ENCODE measurements at places on chromosomes 12 and 14.

- H3K27me3 ChIP-seq: no peaks in the 10 kb centered on the region
- H3K4me3 ChIP-seq: peak overlapping the region; percentile 76
- H3K36me3 ChIP-seq: no peaks in the 10 kb centered on the region
These were observed 269.3 kb downstream of the DAD1 start for GRCh38 chr14:22319526-22320361.

GRCh38 chr12:938810-939209, 10.7 kb downstream of the RAD52 start:
- H3K36me3 ChIP-seq: peaks cover 30% of the 10 kb centered on the region
- no peaks in the 10 kb centered on the region for H3K27me3 ChIP-seq
- no peak overlapping the region for H3K27ac ChIP-seq
- no peak for DNase-seq
- peaks cover 5% of the 10 kb centered on the region for H3K4me1 ChIP-seq

GRCh38 chr14:92934196-92935085, 11.5 kb downstream of the CHGA start:
- DNase-seq: no peak
- no peak overlapping the region for H3K4me3 ChIP-seq
- H3K4me1 ChIP-seq: no peaks in the 10 kb centered on the region
- H3K27ac ChIP-seq: peak overlapping the region; percentile 43
- H3K36me3 ChIP-seq: no peaks in the 10 kb centered on the region
- H3K27me3 ChIP-seq: no peaks in the 10 kb centered on the region

DNA sequence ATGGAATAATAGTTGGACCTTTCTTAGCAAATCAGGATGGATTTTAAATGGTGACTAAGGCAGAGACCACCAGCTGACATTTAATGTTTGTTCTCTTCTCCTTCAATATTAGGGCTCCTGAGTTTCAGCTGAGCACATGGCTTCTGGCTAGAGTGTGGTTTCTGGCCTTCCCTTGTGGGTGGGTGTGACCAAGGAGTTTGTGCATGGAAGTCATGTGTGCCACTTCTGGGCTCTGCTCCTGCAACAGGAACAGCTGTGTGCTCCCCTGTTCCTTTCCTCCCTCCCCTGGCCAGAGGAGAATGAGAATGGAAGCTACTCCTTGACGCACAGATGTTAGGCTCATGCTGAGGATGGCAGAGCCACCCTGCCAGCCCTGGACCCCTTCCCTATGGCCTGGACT, 44.2 kb downstream of the CCDC175 start:
- no peak overlapping the region for H3K27ac ChIP-seq
- no peaks in the 10 kb centered on the region for H3K4me1 ChIP-seq
- H3K36me3 ChIP-seq: no peaks in the 10 kb centered on the region
- no peak overlapping the region for H3K4me3 ChIP-seq
- H3K27me3 ChIP-seq: peaks cover 13% of the 10 kb centered on the region

GRCh38 chr12:79687711-79688260, 3.0 kb downstream of the PAWR start:
- H3K27ac ChIP-seq: no peak overlapping the region
- H3K36me3 ChIP-seq: no peaks in the 10 kb centered on the region
- H3K27me3 ChIP-seq: peaks cover 53% of the 10 kb centered on the region
- peaks cover 8% of the 10 kb centered on the region for H3K4me1 ChIP-seq

GRCh38 chr14:73696466-73697400, 17.5 kb downstream of the PNMA1 start:
- H3K4me3 ChIP-seq: peak overlapping the region; percentile 69
- DNase-seq: peak; percentile 56
- H3K36me3 ChIP-seq: peaks cover 2% of the 10 kb centered on the region
- H3K4me1 ChIP-seq: peaks cover 26% of the 10 kb centered on the region
- H3K27me3 ChIP-seq: no peaks in the 10 kb centered on the region

- H3K4me1 ChIP-seq: peaks cover 4% of the 10 kb centered on the region
- no peak overlapping the region for H3K4me3 ChIP-seq
These were observed 56.4 kb upstream of the PIWIL1 start for GRCh38 chr12:130281153-130281799.

DNA sequence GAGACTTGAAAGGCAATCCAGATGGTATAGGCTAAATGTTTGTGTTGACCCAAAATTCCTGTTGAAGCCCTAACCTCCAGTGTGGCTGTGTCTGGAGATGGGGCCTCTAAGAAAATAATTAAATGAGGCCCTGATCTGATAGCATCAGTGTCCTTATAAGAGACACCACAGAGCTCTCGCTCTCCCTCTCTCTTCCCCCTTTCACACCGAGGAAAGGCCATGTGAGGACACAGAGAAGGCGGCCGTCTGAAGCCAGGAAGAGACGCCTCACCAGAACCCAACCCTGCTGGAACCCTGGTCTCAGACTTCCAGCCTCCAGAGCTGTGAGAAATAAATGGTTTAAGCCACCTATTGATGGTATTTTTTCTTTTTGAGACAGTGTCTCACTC, 87.5 kb downstream of the SCARB1 start:
- DNase-seq: no peak
- no peak overlapping the region for H3K27ac ChIP-seq
- H3K4me1 ChIP-seq: peaks cover 32% of the 10 kb centered on the region
- H3K4me3 ChIP-seq: no peak overlapping the region

GRCh38 chr14:75120541-75121291, 6.1 kb downstream of the NEK9 start:
- no peak for DNase-seq
- H3K27me3 ChIP-seq: no peaks in the 10 kb centered on the region
- peaks cover 54% of the 10 kb centered on the region for H3K36me3 ChIP-seq

DNA sequence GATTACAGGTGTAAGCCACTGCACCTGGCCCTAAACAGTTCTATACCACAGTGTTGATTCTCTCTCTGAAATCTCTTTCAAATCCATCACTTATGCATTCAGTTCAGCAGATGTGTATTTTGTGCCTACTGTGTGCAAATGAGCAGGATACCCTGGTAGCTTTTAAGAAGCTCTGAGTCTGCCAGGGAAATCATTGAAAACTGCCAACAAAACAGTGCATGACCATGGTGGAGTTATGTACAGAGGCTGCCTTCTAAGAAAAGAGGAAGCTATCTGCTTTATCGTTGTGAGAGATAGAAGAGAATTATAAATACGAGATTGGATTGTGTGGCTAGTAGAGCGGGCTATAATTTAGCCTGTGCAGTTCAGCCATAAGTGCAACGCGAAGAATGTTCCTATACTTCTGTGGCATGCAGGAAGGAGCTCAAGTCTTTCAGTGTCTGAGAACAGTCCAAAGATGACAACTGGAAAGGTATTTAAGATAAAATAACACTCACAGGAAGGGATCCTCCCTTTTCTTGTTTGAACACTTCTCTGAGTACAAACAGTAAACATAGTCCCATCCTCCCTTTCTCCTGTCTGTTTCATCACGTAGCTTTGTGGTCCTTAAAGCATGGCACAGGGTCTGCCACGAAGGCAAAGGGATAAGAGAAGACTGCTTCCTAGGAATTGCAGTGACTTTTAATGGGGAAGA, 4.3 kb downstream of the DIP2B start:
- DNase-seq: no peak
- peak overlapping the region; percentile 99 for H3K4me3 ChIP-seq
- H3K36me3 ChIP-seq: peaks cover 5% of the 10 kb centered on the region
- H3K27ac ChIP-seq: peak overlapping the region; percentile 85
- no peaks in the 10 kb centered on the region for H3K27me3 ChIP-seq

GRCh38 chr14:58315606-58316005, 17.3 kb downstream of the ARID4A start:
- DNase-seq: no peak
- H3K27ac ChIP-seq: no peak overlapping the region
- H3K27me3 ChIP-seq: no peaks in the 10 kb centered on the region
- H3K4me3 ChIP-seq: no peak overlapping the region

GRCh38 chr12:76250256-76250655, 98.0 kb downstream of the BBS10 start:
- no peaks in the 10 kb centered on the region for H3K4me1 ChIP-seq
- no peak for DNase-seq
- no peak overlapping the region for H3K4me3 ChIP-seq
- H3K36me3 ChIP-seq: no peaks in the 10 kb centered on the region

DNA sequence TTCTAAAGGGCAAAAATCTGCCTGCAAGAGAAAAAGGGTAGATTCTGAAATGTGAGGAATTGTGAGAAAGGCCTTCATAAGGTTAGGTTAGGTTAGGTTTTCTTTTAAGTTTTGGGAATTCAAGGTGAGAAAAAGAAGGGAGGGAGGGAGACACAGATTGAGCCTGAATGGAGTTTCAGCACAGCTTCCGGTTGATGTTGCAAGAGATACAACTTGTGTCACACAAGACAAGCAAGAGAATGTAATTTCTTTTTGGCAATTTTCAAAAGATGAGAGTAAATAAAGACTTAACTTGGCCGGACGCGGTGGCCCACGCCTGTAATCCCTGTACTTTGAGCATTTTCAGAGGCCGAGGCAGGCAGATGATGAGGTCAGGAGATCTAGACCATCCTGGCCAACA, 63.8 kb downstream of the CPSF2 start:
- no peak overlapping the region for H3K4me3 ChIP-seq
- H3K36me3 ChIP-seq: no peaks in the 10 kb centered on the region
- H3K4me1 ChIP-seq: no peaks in the 10 kb centered on the region
- no peak overlapping the region for H3K27ac ChIP-seq

GRCh38 chr12:2669560-2669959, 125.2 kb upstream of the FKBP4 start:
- no peak overlapping the region for H3K27ac ChIP-seq
- no peak for DNase-seq
- no peaks in the 10 kb centered on the region for H3K36me3 ChIP-seq
- H3K4me1 ChIP-seq: no peaks in the 10 kb centered on the region

- no peak for DNase-seq
- H3K27ac ChIP-seq: no peak overlapping the region
- H3K27me3 ChIP-seq: no peaks in the 10 kb centered on the region
- no peaks in the 10 kb centered on the region for H3K36me3 ChIP-seq
These were observed 248.5 kb upstream of the FBXO33 start for GRCh38 chr14:39680777-39681176.

GRCh38 chr12:51335931-51336330, 10.5 kb downstream of the CELA1 start:
- H3K36me3 ChIP-seq: no peaks in the 10 kb centered on the region
- DNase-seq: no peak

- H3K4me3 ChIP-seq: no peak overlapping the region
- H3K36me3 ChIP-seq: no peaks in the 10 kb centered on the region
- H3K27ac ChIP-seq: no peak overlapping the region
- no peaks in the 10 kb centered on the region for H3K27me3 ChIP-seq
- no peak for DNase-seq
These were observed 813.2 kb downstream of the AACS start for GRCh38 chr12:125878483-125878882.

- H3K27ac ChIP-seq: peak overlapping the region; percentile 88
- no peak for DNase-seq
- H3K36me3 ChIP-seq: peaks cover 67% of the 10 kb centered on the region
- no peaks in the 10 kb centered on the region for H3K27me3 ChIP-seq
- H3K4me3 ChIP-seq: peak overlapping the region; percentile 24
- peaks cover 44% of the 10 kb centered on the region for H3K4me1 ChIP-seq
These were observed 11.5 kb downstream of the SLC38A2 start for GRCh38 chr12:46360908-46361666.

- no peaks in the 10 kb centered on the region for H3K4me1 ChIP-seq
- peak; percentile 65 for DNase-seq
These were observed 505 bp downstream of the KCNC2 start for GRCh38 chr12:75208856-75209811.

DNA sequence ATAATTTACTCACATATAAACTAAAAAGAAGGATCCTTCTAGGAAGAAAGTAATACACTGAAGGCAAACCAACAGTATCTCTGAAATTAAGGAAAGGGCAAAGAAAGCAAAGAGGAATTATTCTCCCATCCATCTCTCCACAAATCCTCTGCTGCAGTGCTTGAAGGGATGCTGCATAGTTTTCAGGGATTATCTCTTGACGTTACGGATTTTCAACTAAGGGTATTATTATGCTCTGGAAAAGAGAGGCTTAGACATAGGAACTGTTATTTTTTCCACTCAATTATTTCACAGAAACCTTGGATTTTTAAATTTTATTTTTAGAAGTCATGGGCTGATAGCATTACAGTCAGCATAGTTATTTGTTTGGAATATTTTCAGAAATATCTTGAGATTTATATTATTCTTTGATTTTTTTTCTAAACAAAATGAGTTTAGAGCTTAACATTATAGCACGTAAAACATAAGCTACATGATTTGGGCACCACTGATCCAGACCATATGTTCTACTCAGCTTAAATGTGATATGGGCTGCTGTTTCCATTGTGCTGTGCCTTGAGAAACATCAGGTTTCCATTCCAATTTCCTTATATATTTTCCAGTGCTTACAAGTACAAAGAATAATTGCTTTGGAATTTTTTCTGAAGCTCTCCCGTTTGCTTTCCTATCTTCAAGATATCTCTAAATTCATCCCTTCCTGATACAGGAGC, 57.9 kb upstream of the DCN start:
- H3K4me3 ChIP-seq: no peak overlapping the region
- H3K27me3 ChIP-seq: no peaks in the 10 kb centered on the region
- H3K4me1 ChIP-seq: no peaks in the 10 kb centered on the region
- no peak overlapping the region for H3K27ac ChIP-seq
- DNase-seq: no peak

DNA sequence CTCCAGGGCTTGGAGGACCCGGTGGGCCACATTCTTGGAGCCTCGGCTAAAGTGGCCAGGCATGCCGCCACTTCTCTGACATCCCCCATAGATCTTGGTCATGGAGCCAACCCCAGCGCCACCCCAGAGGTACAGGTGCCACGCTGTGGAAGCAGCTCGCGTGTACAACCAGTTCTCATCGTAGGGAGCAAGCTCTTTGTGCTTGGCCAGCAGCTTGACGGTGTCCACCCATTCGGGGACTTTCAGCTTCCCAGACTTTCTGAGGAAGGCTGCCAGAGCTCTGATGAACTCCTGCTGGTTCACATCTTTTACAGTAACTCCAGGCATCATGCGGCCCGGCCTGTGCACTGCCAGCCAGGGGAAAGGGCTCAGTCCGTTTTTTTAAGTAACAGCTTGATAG, 29.3 kb upstream of the EAPP start:
- H3K4me3 ChIP-seq: no peak overlapping the region
- no peak for DNase-seq
- H3K36me3 ChIP-seq: peaks cover 40% of the 10 kb centered on the region
- H3K27ac ChIP-seq: no peak overlapping the region
- no peaks in the 10 kb centered on the region for H3K27me3 ChIP-seq

DNA sequence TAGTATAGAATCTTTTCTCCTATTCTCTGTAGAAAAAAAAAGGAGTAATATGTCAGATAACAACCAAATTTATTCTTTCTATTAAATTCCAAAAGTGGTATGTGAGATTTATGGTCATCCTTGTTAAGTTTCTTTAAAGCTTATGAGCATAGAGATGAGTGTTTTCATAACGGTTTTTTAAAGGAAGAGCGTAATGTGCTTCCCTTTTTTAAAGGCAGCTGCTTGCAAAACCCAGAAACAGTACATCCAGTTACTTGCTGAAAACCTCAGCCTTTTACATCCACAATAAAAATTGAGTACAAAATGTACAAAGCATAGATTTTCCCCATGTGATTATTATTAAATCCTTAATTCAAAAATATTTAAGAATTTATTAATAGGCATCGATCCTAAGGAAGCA, 53.6 kb upstream of the CD163 start:
- H3K27ac ChIP-seq: no peak overlapping the region
- no peaks in the 10 kb centered on the region for H3K4me1 ChIP-seq
- no peak for DNase-seq
- H3K36me3 ChIP-seq: no peaks in the 10 kb centered on the region

- no peaks in the 10 kb centered on the region for H3K27me3 ChIP-seq
- H3K4me1 ChIP-seq: no peaks in the 10 kb centered on the region
- no peak for DNase-seq
- H3K27ac ChIP-seq: no peak overlapping the region
These were observed 210.6 kb upstream of the ABCD2 start for GRCh38 chr12:39830171-39830570.
